ENCODE measurements at places on chromosomes 2 and 18.

GRCh38 chr2:147867050-147867449, 22.2 kb downstream of the ACVR2A start:
- no peak for DNase-seq

DNA sequence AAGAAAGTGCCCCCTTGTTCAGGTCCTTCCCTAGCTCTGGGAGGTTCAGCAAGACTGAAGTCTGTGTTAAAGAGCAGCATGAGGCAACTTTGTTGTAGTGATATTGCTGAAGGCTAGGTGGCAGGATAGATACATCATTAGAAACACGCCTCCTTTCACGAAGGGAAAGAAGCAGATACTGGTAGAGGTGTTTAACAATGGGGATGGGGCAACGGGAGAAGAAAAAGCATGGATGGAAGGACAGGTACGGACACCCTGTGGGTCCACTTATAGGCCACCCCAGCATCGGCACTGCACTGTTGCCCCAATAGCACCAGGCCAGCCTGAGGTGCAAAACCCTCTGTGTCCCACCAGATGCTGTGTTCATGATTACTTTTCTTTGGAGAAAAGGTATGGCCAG, 3.5 kb upstream of the IGFBP5 start:
- no peak for DNase-seq

DNA sequence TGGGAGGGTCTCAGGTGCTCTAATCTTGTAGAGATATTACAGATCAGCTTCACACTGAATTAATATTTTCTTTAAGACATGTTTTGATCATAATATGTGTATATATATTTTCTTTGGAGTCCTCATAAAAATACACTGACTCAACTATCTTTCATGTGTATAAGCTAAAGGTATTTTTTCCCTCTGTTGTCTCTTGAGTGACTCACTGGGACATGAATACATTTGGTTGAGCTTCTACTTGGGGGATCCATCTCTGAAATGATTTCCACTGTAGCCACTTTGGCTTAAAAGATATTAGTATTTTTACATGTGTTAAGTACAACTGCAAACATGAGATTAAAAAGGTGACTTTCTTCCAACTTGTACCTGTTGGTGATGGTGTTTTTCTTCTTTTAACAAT, 140.8 kb downstream of the TTN start:
- DNase-seq = no peak

DNA sequence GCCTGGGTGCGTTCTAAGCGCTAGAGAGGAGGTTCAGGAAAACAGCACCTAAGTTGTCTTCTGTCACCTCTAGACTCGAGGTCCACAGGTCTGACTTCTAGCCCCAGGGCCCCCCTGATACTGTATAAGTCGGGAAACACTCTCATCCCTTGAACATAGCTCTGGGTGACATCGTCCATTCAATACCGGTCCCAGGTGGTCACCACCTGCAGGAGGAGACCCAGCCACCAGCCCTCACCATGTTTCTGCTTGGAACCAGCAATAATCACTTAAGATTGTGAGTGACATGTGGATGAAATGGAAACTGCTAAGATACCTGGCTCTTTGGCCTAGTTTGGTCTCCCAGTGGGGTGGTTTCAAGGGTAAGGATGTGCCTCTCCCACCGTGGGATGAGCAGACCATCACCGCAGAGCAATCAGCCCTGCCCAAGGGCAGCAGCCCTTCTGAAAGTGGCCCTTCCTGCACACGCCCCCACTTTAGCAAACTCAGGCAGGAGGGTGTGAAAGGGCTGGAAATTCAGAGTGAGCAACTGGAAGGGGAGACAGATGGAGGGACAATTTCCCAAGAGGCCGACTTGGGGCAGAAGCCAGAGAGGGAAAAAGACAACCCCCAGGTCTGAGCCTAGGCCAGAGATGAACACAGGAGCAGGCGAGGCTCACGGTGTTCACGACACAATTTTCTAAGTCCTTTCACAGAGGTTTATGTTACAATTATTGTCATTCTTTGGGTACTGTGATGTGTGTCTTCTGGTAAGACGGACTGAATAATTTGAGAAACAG, 95.2 kb downstream of the ZNF516 start:
- DNase-seq = no peak

DNA sequence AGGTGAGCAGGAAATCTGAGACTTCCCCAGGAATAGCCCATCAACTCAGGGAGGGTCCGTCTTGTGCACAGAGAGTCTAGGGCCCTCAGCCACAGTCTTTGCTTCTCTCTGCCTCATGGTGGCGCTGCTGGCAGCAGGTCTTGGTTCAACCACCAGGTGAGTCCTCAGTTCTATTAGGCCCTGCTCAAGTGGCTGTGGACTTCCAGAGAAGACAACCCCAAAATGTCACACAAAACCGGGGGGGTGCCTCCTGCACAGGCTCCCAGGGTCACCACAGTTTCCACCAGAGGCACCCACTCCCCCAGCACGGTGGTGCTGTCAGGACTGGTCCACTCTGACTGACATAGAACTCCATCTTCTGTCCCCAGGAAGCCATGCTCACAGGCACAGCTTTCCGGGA, 2.4 kb upstream of the CHRNG start:
- no peak for DNase-seq

DNA sequence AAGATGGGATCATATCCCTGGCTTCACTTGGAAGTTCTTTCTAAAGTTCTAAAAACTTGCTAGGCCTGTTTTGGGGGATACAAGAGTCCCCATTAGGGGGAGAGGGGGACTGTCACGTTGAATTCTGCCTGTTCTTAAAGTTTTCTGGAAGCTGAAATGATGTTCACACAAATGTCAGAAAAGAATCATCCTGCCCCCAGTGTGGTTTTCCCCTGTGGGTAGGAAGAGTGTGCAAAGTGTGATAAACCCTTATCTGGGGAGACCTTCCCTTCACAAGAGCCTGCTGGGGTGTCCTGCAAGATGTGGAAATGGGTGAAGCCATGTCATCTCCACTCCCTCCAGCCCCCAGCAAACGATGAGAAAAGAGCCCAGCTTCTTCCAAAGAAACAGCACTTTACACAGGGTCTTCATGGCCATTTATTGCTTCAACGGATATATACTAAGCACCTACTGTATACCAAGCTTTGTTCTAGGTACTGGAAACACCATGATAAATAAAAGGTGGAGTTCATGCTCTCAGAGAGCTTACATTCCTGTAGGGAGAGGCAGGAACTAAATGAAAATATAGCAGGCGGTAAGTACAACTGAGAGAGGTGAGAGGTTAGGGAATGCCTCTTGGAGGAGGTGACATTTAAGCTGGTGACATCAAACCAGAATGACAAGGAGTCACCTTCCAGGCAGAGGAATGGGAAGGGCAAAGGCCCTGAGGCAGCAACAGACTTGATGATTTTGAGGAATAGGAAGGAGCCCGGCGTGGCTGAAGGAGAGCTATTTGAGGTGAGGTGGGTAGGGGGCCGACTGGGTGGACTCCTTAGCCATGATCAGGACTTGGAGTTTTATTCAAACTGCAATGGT, 1.6 kb downstream of the MFSD2B start:
- DNase-seq = no peak

GRCh38 chr2:209086761-209087160, 337.1 kb upstream of the MAP2 start:
- DNase-seq = no peak

GRCh38 chr2:111194835-111195621, 74.3 kb downstream of the BCL2L11 start:
- no peak for DNase-seq

GRCh38 chr2:224894356-224894755, 147.9 kb downstream of the DOCK10 start:
- DNase-seq = no peak

DNA sequence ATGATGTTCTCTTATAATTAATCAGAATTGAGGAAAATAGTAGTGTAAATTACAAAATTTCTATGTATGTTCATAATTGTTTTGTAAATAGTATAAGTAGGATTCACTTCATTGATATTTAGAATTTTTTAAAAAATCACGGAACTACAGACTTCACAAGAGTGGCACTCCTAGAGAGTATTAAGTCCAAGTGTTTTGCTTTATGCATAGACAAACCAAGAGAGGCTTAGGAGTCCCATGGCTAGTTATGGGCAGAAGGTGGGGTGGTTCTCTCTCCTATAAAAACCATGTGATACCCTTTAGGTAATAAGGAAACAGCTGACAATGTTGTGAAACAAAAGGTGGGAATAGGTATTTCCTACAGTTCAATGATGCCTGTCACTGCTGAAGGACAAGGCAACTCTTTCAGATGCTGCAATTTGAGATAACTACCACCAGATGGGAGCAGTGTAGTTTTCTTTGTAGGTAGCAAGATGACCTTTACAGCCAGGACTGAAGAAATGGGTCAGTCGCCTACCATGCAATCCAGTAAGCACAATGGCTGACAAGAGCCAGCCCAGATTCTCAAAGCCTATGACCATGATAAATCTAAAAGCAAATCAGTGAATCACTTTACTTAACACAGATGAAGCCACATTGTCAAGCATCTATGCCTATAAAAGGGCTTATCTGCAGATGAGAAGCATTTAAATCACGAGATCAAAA, 83.9 kb downstream of the AAK1 start:
- no peak for DNase-seq

DNA sequence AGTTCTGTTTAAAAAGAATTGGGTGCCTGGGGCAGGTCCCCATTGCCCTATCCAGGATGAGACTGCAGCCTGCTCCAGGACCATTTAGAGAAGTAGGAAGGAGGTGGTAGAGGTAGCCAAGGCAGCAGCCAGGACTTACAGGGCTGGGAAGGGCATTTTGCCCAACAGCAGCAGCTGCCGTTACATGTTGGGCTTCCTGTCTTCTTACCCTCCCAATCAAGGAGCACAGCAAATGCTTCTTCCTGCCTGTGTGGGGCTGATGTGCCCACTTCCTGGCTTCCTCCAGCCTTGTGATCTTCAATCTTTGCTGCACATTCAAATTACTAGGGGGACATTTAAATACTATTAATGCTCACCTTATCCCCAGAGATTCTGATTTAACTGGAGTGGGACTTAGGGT, 112.0 kb downstream of the QPCT start:
- DNase-seq = peak; percentile 27

GRCh38 chr2:214648520-214648919, 161.0 kb downstream of the BARD1 start:
- DNase-seq = no peak

DNA sequence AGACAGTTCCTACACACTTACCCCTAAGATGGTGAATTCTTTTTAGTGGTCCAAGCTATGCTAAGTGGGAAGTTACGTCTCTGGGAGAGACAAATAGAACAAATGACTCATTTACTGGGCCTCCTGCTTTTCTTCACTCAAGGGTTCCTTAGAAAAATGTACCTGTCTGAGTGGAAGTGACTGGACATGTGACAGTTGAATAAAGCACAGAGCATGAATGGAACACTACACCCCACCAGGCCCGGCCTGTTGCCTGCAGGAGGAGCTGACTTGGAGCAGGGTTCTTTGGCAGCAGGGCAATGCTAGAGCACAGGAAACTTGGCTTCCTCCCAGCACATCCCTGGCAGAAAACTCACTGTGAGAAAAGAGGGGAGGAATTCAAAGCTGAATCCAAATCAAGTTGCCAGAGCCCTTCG, 451.0 kb upstream of the SETBP1 start:
- DNase-seq = no peak

DNA sequence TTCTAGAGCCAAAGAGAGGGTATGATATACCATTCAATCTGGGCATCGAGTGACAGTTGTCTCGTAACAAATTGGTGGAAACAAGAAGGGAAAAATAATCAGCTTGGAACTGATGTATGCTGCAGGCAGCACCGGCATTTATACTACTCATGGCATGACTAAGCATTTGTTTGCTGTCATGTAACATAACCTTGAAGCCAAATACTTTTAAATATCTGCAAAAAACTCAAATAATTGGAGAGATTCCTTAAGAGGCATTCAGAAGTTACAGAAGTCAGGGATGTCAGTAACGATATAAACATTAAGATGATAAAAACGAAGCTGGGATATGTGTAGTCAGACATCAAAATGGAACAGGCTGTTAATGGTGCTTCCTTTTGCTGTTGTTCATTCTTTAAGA, 157.3 kb upstream of the MMADHC start:
- DNase-seq = no peak

DNA sequence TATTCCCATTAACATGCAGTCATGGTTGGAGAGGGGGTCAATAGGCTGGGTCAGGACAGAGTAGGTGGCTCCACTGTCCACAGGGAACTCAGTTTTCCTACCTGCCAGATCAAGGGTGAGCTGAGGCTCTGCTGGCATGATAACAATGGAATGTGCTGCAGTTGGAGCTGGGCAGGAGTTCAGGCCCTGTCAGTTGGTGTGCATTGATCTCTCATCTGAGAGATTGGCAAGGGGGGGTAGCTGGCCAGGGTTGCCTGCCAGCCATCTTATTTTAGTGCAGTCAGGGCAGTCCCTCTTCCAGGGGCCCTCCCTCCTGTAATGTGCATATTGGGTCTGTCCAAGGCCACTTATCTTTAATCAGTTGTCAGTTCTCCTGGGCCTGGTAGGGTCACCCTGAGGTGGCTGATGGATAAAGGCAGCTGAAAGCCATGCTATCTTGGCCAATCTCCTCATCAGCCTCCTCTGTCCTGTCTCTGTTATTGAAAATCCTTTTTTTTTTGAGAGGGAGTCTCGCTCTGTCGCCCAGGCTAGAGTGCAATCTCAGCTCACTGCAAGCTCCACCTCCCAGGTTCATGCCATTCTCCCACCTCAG, 38.1 kb upstream of the CCBE1 start:
- DNase-seq = no peak

DNA sequence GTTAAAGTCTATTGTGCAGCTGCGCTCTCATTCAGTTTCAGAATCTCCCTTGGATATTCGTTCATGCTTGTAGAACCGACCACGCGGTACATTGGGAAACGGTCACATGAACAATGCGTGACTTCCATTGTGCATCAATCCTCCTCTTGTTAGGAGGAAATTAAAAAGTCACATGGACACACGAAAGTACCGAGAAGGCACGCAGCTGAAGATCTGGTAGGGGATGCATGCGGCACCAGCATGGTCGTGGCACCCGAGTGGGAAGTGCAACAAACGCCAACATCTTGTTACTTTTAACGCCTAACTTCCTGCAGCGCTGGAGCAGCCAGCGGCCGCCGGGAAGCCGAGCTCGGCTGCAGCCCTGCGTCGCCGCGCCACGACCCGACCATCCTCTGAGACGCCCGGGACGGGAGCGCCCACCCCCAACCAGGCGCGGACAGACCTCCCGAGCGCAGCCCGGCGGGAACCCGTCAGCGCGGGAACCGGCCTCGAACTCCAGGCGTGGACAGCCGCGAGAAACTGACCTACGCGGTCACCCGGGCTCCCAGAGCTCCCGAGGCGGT, 412 bp downstream of the OSBPL1A start:
- no peak for DNase-seq

DNA sequence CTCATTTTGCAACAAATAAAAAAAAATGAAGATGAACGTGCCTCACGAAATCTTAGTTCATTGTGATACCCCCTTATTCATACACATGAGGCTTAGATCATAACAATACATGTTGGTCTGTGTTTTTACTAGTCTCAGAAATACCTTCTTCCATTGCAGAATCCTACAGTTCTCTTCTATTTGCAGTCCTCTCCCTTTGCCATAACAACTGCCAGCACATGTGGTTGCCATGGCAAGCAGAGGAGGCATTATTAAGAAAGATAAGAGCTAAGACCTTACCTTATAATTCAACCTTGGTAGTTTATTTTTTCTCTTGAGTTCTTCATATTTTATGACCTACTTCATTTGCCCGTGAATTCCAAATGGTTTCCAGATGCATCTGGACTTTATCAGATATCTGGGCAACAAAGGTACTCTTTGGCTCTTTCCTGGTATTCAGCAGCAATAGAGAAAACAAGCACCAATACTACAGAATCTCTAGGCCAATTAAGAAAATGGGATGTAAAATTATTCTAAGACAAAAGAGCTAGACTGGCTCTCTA, 524.0 kb downstream of the CMPK2 start:
- no peak for DNase-seq

GRCh38 chr2:202024871-202025270, 8.8 kb upstream of the FZD7 start:
- DNase-seq = no peak

- no peak for DNase-seq
Measured at GRCh38 chr18:10265560-10266333, 188.7 kb upstream of the APCDD1 start.

Data from activated naive CD4-positive, alpha-beta T cell (primary cell).